ENCODE measurements at places on chromosomes 2 and 18.

DNA sequence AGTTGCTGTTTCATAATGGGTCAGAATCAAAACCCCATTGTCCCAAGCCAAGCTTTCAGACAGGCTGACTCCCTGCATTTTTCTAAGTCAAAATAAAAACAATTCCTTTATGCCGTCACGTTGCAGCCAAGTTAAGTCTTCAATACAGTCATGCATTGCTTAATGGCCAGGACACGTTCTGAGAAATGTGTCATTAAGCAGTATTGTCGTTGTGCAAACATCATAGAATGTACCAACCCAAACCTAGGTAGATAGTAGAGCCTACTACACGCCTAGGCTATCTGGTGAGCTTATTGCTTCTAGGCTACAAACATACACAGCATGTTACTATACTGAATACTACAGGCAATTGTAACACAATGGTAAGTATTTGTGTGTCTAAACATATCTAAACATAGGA lies 160.4 kb upstream of the FOSL2 start:
- DNase-seq, result no peak

GRCh38 chr2:134253804-134254203 lies at the start of gene MGAT5:
MGAT5 (plus strand) TSS chr2:134254072; CDS start chr2:134254404, 332 bp downstream.
- DNase-seq, result no peak

- DNase-seq, result no peak
These were observed 80.8 kb downstream of the TCF7L1 start for GRCh38 chr2:85213901-85214512.

GRCh38 chr2:21423854-21424253 lies 300.1 kb downstream of the TDRD15 start:
- no peak for DNase-seq

- no peak for DNase-seq
These were observed 25.0 kb upstream of the SPP2 start for GRCh38 chr2:234025466-234025865.

DNA sequence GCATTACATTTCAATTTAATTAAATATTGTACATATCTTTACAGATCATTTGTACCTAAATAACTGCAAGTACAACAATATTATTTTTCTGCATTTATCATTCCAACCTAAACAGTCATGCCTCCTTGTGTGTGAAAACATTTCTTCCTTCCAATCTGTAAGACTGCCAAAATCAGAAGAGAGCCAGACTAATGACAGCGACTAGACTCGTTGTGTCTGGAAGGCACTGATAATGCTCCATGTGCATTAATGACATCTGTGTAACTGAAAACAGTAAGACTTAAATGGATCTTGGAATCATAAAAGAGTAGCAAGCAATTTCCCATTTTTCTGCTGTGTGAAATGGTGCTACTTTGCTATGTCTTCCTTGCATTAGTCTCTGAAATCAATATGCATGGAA lies 278.0 kb upstream of the DSEL start:
- no peak for DNase-seq

- DNase-seq, result no peak
These were observed 307.5 kb upstream of the ZEB2 start for GRCh38 chr2:144827404-144827803.

DNA sequence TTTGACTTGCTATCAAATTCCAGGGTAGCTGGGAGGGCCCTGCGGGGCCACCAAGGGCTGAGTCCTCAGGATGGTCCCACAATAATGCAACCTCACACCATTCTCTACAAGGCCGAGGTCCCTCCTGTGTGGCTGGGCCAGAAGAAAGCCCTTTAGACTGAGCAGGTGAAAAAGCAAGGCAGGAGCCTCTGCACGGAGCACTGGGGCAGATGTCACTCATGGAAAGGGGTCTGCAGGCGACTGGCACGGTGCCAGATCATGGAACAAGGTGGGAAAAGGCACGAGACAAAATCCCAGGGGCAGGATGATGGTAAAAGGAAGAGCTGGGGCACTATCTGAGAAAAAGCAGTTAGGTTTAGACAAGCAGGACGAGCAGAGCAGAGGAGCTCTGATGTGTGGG lies 16.1 kb downstream of the HJURP start:
- no peak for DNase-seq

DNA sequence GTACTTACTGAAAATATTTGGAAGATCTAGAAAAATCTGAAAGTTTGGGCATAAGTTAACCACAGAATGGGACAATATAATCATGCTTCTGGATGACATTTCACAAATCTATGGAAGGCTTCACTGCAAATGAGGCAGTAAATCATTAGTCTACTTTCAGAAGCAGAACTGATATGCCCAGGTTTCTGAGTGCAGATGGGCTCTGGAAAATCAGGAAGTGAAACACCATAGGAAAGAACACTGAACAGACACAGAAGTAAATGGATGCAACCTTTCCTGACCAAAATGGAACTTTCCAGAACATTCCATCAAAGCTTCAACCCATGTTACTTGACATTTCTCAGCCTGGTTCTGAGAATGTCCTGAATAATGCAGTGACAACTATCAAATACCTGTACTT lies 55.1 kb downstream of the KCNG3 start:
- no peak for DNase-seq

DNA sequence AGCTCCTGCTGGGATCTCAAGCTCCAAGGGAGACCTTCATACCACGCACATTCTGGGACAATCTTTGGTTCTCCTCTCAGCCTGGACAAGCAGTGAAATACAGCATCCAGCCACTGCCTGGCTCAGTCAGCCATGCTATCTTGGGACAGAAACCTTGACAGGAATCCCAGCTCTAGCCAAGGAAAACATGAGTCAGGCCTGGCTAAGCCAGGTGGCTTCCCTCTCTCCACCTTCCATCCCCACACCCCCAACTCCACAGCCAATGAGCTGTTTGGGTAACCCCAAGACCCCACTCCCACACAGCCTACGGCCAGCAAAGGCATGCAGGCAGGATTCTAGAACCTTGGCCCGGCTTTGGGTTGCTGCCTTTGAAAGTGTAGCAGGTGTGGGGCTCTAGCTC lies 64.9 kb downstream of the MCFD2 start:
- no peak for DNase-seq

DNA sequence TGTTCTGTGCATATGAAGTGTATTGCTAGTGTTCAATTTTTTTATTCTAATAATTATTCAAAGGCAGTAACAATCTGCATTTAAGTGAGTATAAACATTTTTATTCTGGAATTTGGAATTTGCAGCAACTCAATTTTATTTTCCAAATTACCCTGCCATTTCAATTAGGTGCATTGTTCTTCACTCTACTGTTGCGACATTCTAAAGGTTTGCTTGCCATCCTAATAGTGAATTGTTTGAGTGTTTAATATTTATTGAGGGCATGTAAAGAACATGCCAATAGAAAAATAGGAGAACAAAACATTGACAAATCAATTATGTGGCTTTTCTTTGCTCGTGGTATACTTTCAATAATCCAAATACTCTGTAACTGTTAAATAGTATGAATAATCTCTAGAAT lies 18.0 kb downstream of the MEIS1 start:
- no peak for DNase-seq

DNA sequence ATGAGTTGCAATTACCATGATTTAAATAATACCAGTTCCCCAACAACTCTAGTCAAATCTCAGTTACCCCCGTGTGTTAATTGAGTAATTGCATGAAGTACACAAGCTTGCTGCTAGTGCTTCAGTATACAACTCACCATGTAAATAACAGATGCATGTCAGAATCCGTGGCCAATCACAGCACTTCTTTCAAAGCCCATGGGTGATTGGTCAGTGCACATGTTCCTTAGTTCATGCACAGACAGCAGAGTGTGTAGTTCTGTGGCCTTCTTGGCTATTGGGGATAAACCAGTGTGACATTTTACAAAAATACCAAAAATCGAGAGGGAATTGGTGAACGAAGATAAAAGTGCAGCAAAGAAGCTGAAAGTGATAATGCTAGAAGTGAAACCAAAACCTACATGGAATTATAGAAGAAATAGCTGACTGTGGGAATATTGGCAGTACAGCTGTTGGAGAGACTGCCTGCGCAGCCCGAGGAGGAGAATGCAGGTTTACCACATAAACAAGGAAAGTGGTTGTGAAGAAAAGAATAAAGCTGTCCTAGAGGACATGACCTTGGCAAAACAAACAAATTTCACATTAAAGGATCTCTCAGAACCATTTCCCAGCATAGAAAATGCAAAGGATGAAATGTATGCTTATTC lies 59.4 kb downstream of the NEDD4L start:
- no peak for DNase-seq

GRCh38 chr2:49306925-49307324 lies 152.6 kb upstream of the FSHR start:
- DNase-seq, result no peak

GRCh38 chr2:111982822-111983221 lies 72.2 kb upstream of the TMEM87B start:
- no peak for DNase-seq

GRCh38 chr18:57149531-57149930 lies 2.6 kb downstream of the BOD1L2 start:
- DNase-seq, result no peak

Data from HEK293T (cell line).